ENCODE measurements at places on chromosomes 11 and 22.
A peak's percentile ranks its signal among the peaks of the same experiment; 100 is the strongest.

- DNase-seq: no peak
Measured at GRCh38 chr22:47049078-47049624, 286.7 kb downstream of the TBC1D22A start.

GRCh38 chr11:124518989-124519451 is 24.4 kb downstream of the OR8B12 start:
- DNase-seq: no peak

DNA sequence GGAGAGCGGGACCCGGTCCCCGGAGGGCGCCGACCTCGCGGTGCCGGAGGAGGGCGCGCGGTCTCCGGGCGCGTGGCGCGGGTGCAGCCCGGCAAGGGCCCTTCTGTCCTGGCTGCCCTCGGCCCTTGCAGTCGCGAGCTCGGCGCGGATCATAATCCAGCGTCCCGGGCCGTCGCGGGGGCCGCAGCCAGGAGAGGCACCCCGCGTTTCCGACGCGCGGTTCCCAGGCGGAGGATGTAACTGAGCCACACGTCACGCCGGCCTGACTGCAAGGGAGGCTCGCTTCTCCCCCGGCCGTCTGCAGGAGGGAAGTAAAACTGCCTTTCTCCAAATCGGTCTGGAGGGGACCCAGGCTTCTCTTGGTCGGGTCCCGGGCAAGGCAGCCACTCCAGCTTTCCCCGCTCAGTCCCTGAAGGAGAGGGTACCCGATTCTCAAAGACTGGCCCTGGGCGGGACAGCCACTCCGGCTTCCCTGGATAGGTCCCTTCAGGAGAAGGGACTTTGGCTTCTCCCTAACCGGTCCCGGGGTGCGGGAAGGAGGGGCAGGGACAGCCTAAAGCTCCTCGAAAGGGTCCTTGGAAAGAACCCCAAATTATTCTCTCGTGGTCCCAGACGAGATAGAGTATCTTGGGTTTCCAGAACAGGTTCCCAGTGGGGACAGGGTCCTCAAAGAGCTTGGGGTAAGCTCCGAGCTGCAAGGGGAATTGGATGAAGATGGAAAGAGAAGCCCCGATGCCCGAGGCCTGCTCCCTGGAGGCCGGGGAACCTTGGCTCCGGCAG is 836 bp downstream of the SPON1 start:
- DNase-seq: no peak

GRCh38 chr22:32469799-32470212 is 4.8 kb upstream of the FBXO7 start:
- no peak for DNase-seq

GRCh38 chr11:116871248-116871647 is 33.8 kb upstream of the APOA1 start:
- DNase-seq: no peak

- DNase-seq: no peak
Measured at GRCh38 chr11:1651411-1651980, 21.9 kb downstream of the KRTAP5-5 start.

- no peak for DNase-seq
Measured at GRCh38 chr22:50058061-50058905, at the start of gene TTLL8. TTLL8 (minus strand) TSS chr22:50058298.

GRCh38 chr11:19817870-19818269 is 105.2 kb downstream of the NAV2 start:
- DNase-seq: no peak

GRCh38 chr11:102320188-102320587 is 2.9 kb downstream of the BIRC3 start:
- DNase-seq: no peak

- DNase-seq: no peak
Measured at GRCh38 chr22:40178417-40179409, 988 bp downstream of the TNRC6B start.

- no peak for DNase-seq
Measured at GRCh38 chr11:130473795-130474377, 25.4 kb downstream of the ADAMTS15 start.

GRCh38 chr11:100833276-100833675 is 146.2 kb downstream of the ARHGAP42 start:
- no peak for DNase-seq

GRCh38 chr11:94658888-94659287 is 91.7 kb downstream of the PIWIL4 start:
- no peak for DNase-seq

DNA sequence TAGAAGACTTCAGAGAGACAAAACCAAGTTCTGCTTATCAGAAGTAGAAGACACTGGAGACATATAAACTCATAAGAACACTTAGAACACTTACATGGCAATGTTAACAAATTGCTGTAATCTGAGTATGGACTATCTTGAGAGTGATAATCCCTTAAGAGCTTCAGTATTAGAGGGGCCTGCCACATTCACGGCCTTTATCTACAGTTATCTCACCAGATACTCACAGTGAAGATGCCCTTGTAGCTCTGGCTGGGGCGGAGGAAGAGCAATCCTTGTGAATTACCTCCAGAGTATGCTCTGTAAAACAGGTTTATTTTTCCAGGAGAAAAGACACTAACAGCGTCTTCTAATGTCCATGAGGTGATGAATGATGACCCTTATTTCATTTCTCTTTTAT is 762.8 kb downstream of the FAM181B start:
- no peak for DNase-seq

- DNase-seq: no peak
Measured at GRCh38 chr11:113241636-113242054, 72.7 kb upstream of the TTC12 start.

- DNase-seq: no peak
Measured at GRCh38 chr11:22246992-22247391, 54.1 kb downstream of the ANO5 start.

DNA sequence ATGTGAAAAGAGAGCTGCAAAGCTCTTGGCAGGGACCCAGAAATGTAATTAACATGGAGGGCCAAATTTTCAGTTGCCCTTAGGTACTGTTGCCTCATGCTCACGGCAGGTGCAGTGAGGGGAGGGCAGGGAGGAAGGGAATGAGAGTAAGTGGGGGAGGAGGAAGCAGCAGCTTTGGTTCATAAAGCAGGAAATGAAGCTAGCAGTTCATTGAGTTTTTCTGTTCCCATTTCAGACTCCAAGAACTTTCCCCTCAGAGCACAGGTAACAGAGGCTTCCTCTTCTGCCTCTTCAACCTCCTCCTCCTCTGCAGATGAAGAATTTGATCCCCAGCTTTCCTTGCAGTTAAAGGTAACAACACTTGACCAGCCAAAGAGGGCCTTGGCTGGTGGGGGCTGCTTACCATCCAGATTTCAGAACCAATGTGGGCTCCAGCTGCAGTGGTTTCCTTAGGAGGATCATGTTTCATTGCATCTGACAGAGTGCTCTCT is 57.9 kb upstream of the PARVA start:
- no peak for DNase-seq

GRCh38 chr11:43951231-43951630 is 8.8 kb downstream of the C11orf96 start:
- no peak for DNase-seq

GRCh38 chr11:10935015-10935559 is 77.2 kb upstream of the ZBED5 start:
- no peak for DNase-seq

- DNase-seq: no peak
Measured at GRCh38 chr11:35275786-35276170, 136.8 kb downstream of the CD44 start.

GRCh38 chr11:95849087-95849825 is 59.0 kb downstream of the CEP57 start:
- peak; percentile 9 for DNase-seq

DNA sequence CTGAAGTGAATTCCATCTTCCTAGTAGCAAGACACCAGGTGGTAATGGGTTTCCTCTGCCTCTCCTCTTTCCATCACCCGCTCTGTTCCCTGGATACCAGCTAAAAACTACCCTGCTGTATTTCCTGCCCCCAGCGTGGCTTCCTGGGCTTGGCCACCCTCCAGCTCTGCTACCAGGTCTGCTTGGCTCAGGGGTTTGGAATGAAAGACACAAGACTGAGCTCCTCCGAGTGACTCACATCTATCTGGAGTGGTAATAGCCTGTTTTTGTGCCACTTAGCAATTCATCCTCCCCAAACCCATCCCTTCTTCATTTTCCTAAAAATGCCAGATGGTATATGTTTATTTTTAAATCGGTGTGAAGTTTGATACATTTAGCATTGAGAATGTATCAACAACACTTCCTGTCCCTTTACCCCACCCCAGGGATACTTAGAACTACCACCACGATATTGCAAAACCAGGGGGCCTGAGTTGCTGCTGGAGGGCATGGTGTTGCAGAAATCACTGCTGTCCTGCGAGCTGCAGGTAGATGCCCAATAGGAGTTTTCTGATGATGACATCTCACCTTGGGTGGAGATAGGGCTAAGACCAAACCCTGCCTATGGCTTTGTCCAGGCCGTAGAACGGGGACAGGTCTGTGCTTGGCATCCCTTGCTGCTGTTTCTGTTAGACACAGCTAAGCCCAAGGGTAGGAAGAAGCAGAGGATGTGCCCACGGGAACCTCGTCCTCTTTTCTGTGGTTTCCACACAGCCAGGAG is 7.5 kb upstream of the MICAL3 start:
- DNase-seq: no peak

DNA sequence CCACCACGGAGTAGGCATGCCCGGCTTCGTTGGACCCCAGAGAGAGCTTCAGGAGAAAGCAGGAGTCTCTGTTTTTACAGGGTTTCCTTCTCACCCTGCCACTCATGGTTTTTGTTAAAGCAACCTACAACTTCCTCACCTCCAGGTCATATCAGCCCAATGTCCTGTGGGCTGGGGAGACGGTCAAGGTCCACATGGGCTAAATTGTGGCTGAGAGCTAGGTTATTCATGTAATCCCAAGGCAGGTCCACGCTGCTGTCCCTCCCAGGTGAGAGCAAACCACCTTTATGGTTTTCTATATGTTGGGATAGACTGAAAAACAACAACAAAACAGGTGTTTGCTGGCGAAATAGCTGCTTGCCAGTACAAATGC is 19.5 kb downstream of the TSPAN32 start:
- no peak for DNase-seq

All from activated CD4-positive, alpha-beta T cell treated with anti-CD3 and anti-CD28 coated beads for 24 hours (primary cell).